ENCODE measurements at places on chromosomes 13 and 19.

DNA sequence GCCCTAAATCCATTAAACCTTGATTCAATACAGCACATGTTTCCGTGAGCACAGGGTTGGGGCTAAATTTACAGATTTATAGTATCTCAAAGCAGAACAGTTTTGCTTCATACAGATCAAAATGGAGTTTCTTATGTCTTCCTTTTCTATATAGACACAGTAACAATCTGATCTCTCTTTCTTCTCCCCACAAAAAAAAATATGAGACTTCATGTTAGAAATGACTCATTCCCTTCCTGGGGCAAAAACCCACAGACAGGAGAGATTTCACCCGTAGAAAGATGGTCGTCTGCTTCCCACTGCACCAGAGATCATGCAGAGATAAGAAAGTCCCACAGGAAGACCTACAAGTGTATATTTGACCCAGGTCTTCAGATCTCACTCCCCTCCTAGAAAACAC lies 7.7 kb upstream of the ZNF611 start:
- DNase-seq = no peak

GRCh38 chr13:64477146-64477545 lies 2753.0 kb downstream of the PCDH9 start:
- DNase-seq = no peak

GRCh38 chr13:112103260-112103838 lies 36.4 kb downstream of the SOX1 start:
- no peak for DNase-seq

DNA sequence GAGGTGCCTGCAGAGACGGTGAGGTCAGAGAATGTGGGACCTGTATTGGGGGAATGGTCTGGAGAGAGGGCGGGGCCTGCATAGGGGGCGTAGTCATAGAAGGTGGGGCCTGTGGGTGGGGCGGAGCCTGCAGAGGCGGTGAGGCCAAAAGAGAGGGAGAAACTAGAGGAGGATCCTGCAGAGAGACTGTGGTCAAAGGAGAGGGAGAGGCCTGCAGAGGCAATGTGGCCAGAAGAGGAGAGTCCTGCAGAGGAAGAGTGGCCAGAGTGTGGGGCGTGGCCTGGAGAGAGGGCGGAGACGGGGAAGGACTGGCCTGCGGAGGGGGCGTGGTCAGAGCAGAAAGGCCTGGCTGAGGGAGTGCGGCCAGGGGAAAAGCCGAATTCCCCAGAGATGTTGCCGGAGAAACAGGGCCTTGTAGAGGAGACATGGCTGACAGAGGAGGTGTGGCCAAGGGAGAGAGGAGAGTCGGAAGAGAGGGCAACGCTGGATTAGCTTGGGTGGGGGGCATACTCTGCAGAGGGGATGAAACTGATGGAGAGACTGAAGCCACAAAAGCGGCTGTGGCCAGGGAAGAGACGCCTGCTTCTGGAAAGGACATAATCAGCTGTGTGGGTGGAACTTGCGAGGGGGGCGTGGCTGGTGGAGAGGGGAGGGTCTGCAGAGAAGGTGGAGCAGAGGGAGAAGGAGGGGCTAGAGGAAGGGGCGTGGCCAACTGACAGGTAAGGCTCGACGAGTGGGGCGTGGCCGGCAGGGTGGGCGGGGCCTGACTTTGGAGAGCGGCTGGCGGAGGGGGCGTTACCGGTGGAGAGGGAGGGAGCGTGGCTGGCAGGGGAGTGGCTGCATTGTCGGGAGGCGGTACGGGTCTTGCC lies 2.5 kb downstream of the PRR36 start:
- no peak for DNase-seq

- DNase-seq = no peak
Measured at GRCh38 chr19:6686628-6686975, 16.6 kb upstream of the TNFSF14 start.

- DNase-seq = no peak
Measured at GRCh38 chr19:55082020-55082851, 6.6 kb downstream of the EPS8L1 start.

- DNase-seq = no peak
Measured at GRCh38 chr19:58455306-58455705, 3.9 kb downstream of the ZNF324B start.

GRCh38 chr13:62838929-62839328 lies 1423.3 kb upstream of the PCDH20 start:
- DNase-seq = no peak

- no peak for DNase-seq
Measured at GRCh38 chr19:32265995-32266394, 79.4 kb upstream of the ZNF507 start.

DNA sequence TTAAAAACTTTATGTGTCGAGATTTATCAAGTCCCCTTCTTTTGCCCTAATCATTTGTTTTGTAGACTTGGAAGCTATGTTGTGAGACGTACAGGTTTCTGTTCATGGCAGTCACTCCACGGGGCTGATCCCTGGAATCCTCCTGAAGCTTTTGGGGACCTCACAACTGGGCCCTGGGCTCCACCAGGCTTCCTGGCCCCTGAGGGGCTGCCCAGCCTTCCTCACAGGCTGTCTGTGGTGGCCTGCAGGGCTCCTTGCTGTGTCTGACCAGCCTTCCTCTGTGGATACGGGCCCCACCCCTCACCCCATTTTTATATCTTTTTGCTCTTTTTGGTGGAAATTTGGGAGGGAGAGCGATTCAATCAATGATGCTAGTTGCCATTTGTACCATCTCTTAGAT lies 38.1 kb downstream of the CHST8 start:
- DNase-seq = no peak

DNA sequence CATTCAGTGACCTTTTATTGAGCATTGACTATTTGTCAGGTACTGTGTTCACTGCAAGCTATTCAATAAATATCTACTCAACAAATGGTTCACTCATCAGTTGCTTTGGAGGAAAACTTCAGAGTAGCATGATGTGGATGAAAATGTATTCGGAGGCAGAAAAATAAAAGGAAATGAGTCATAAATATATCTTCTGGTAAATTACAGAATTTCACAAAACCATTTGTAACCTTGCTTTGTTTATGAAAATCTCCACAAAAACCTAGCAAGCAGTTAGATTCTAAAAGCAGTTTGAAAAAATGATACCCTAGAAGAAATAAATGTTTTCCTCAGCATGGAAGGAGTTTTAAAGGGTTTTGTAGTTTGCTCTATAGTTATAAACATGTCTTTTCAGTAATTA lies 399.6 kb downstream of the LMO7 start:
- no peak for DNase-seq

DNA sequence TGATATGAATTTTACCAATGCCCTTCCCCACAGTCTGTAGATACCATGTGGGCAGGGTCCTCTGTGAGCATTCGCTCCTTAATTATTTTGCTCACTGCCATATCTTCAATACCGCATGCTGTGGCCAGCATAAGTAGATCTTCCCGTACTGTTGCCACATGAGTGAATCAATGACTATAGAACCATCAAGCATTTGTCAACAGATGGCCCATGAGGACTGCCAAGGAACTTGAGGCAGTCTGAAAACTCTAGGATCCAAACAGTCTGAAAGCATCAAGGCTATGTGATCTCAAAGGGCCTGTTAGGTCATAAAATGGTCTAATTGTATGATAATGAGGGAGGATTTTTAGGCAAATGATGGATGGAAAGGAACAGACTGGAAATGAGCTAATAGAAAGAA lies 27.4 kb upstream of the GPR12 start:
- DNase-seq = no peak

DNA sequence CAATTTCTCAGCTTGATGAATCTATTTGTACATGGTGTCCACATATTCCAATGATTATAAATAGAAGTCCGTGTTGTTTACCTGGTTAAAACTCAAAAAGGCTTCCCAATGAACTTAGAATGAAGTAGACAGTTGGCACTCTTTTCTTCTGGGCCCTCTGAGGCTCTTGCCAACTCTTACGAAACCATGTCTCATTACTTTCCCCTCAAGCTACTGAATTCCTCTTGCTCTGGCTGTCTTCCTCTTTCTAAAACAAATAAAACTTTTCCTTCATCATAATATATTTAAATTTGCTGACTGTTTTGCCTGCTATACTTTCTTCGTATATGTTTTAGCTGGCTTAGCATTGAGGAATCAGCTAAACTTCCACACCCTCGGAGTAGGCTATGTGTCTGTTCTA lies 139.7 kb downstream of the SLITRK6 start:
- DNase-seq = no peak

DNA sequence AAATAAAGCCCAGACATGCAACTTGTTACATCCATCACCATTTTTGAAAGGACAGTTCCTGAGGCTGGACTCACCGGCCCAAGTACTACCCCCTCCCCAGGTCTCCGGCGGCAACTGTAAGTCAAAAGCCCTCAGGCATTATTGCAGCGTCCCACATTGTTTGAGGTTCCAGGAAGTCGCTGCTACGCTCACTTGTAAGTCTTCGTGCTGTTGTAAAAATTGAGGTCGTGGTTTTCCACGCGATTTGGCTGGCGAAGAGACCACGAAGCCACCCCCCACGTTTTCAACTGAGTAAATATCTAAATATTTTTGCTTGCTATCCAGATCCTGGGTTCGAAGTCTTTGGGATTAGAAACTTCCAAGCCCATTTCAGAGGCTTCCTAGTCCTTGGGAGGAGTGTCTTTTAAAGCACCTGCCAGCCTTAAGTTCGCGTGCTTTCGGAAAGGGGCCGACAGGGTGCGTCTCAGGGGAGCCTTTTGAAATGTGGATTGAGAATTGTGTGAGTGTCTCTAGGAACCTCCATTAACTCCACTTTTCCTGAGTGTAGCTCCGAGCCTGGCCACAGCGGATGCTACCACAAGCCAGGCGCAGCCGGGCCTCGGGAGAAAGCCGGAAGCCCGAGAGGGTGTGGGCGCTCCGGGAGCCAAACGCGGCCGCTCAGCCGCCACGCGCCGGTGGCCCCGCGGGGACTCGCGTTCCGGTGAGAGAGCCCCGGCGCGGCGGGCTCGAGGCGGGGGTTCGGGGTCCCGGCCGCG lies 434 bp upstream of the FNDC3A start:
- DNase-seq = peak; percentile 96

- DNase-seq = no peak
Measured at GRCh38 chr13:41710771-41711170, 250.1 kb downstream of the VWA8 start.

DNA sequence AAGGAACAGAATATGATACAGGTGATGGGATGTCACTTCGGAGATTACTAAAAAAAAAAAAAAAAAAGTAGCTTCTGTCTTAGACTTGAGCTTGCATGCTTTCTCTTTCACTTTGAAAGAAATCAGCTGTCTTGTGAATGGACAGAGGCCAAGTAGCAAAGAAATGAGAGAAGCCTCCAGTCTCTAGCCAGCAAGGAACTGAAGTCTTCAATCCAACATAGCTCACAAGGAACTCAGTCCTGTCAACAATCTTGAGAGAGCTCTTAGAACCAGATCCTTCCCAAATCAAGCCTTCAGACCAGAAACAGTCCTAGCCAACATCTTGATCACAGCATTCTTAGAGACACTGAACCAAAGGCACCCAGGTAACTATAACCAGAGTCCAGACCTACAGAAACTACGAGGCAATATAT lies 7.7 kb downstream of the N4BP2L2 start:
- DNase-seq = no peak

DNA sequence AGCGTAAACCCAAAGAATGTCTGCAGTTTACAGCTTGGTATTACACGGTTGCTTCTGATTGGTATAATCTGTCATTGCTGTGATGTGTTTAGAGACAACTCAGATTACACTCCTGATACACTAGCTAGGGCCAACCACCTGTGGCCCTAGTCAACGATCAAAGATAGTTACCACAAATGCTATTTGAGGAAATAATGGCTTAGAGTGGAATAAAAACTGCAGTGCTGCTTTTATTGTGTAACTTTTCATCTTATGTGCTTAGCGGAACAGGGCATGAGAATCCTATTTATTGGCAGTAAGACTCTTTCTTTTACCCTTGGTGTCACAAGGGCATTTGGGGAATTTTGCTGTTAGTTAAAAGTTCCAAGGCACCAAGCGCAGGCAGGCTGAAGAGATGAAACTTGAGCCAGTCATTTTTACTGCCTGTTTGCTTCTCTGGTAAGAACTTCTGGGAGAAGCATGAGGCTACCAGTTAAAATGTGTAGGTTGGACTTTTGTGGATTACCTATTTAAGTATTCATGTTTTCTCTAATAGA lies 363.3 kb downstream of the KCNRG start:
- no peak for DNase-seq

DNA sequence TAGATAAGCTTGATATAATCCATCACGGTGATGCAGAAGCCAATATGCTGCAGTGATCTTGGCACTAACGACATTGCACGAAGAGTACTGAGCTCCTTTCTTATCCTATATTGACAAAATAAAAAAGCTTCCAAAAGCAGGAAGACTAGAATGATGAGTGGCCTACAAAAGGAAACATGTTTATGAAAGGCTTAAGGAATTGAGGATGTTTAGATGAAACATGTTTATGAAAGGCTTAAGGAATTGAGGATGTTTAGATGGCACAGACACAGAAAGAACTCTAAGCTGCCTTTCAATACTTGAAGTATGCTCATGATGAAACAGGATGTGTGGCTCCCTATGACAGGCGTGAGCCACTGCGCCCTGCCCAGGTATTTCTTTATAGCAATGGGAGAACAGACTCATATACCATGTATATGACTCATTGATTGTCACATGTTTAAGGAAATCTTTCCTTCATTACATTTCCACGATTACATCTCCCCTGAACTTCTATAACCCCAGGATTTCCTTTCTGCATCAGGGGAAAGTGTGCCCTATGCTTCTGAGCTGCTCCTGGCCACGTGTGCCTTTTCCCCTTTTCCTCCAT lies 690.8 kb upstream of the ARGLU1 start:
- DNase-seq = no peak

DNA sequence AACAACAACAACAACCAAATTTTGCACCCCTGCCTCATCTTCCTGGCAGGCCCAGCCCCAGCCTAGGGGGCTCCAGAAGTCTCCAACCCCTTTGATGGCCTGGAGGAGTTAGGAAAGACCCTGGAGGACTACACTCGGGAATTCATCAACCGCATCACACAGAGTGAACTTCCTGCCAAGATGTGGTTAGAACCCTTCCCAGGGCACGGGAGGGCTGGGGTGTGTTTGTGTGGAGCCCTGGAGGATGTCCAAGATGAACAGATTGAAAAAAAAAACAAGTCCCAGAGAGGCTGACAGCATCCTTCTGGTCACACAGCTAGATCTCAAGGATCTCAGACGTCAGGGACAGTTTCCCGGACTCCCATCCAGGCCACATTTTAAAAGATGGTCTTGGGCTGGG lies 13.3 kb downstream of the APOC1 start:
- no peak for DNase-seq

DNA sequence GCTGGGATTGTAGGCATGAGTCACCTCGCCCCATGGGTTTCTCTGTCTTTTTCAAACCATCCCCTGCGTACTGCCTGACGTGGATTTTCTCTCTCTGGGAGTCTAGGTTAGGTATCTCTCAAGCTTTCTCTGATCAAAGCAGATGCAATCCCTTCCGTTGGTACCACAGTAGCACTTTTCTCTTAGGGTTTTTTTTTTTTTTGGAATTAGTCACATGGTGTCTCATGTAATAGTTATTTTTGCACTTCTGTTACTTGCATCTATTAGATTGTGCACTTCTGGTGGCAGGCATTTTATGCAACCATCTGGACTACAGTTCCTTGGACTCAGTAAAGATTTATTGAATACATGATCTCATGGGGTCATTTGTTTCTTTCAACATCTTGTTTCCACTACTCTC lies 72.1 kb downstream of the GPC6 start:
- DNase-seq = no peak

- DNase-seq = no peak
Measured at GRCh38 chr13:60152114-60152513, 11.6 kb downstream of the DIAPH3 start.

- peak; percentile 95 for DNase-seq
Measured at GRCh38 chr13:27826379-27827353, 34.4 kb downstream of the GSX1 start.
